Upper lobe of left lung (tissue), 6 donors: ENCODE measurements at places on chromosomes 12 and 14. TPM values are rescaled to one million over a fixed set of nuclear protein-coding genes. Genes with fewer than 3 reads are reported as not detected.

Gene CTSG
- total RNA-seq = 0.89 TPM

Gene ESPL1
- total RNA-seq = 1.5 TPM

Gene KRT3
- not detected for total RNA-seq

- no peak for DNase-seq
Observed at GRCh38 chr14:93113678-93114067, 2.1 kb downstream of the ITPK1 start.

DNA sequence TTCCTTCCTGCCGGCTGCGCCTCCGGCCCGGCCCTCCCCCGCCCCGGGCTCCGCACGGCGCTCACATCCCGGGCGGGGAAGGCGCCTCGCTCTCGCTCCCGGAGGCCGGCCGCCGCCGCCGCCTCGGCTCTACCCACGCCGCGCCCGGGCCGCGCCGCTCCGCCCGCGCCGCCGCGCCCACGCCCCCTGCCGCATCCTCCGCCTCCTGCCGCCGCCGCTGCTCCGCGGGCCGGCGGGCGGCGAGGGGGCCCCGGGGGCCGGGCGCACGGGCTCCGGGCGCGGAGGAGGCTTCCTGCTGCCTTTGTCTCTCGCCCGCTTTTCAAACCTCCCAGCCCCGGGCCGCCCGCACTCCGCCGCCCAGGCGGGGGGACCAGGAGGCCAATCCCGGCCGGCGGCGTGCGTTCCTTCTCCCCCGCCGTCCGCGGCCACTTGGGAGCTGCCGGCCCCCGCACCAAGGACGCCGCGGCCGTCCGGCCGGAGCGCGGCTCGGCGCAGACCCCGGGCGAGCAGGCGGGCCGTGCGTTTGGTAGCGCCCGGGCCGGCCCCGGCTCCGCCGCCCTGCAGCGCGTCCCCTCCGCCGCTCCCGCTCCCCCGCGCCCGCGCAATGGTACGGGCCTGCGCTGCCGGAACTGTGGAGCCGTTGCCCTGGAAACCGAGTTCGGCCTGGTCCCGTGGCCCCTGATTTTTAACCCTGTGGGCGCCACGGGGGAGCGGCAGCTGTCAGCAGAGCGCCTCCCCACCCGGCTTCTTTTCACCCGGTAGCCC lies at the start of gene FBXL14:
TSS of gene FBXL14 (minus strand) at position 321 of the 765 bp plus-strand sequence. CDS start 515 bp downstream, outside the sequence.
- DNase-seq = peak; percentile 92

DNA sequence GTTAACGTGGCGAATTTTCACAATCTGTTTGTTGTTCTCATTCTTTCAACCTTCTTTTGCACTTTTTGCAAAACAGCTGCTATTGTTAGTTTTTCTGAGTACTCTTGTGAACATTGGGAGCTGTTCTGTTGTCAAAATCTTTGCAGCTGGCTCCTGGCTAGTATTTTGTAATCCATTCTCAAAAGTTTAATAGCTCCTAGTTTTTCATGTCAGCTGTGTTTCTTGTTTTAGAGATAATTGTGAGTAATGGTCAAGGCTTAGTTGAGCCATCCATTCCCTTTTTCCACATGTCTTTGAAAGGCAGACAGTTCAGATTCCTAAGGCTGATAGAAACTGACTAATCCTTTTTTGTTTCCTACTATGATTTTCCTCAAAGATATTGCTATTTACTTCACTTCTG lies 39.1 kb upstream of the CRADD start:
- no peak for DNase-seq

DNA sequence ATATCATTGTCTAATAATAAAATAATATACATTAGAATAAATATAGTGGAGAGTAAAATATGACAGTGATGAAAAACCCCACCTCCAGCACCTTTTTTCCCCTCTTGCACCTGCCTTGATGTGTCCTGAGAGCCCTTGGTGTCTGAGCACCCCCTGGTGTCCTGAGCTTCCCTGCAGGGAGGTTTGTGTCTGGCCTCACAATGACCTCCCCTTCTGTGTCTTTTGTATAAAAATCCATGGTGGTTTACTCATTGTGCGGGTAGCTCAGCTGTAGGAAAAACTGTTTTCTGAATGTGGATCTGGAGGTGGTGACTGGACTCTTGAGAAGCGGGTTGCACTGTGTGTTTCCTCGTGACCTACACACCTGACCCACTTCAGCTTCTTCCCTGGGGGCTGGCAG lies 636.9 kb downstream of the TMEM121 start:
- no peak for DNase-seq

DNA sequence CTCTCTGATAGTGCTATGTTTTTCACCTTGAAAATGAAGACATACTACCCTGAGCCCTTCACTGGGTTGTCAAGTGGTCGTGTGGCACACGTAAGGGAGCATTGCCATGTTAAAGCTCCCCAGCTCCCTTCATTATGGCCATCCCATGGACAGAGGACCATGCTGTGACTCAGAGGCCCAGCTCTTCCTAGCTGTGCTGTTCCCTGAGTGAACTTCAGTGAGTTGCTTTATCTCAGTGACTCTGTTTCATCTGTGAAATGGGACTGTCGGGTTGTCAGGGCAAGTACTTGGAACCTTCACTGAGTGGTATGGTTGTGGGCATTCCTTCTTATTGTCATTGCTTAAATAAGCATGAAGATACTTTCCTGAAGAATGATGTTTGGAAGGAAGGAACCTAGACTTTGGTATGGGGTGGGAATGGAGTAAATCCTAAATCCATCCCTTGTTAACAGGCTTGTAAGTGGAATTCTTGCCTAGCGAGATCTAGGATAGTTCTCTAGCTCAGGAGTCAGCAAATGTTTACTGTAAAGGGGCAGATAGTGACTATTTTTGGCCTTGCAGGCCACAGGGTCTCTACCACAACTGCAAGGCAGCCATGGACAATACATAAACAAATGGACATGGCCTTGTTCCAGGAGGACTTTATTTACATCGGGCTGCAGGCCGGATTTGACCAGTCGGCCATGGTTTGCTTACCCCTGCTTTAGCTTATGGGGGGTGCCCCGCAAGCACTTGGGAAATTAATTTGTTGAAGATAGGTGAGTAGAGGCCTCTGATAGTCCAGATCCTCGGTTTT lies 283.5 kb downstream of the ZFP36L1 start:
- DNase-seq = no peak

- no peak for DNase-seq
Observed at GRCh38 chr14:66404051-66404545, 82.1 kb upstream of the CCDC196 start.

DNA sequence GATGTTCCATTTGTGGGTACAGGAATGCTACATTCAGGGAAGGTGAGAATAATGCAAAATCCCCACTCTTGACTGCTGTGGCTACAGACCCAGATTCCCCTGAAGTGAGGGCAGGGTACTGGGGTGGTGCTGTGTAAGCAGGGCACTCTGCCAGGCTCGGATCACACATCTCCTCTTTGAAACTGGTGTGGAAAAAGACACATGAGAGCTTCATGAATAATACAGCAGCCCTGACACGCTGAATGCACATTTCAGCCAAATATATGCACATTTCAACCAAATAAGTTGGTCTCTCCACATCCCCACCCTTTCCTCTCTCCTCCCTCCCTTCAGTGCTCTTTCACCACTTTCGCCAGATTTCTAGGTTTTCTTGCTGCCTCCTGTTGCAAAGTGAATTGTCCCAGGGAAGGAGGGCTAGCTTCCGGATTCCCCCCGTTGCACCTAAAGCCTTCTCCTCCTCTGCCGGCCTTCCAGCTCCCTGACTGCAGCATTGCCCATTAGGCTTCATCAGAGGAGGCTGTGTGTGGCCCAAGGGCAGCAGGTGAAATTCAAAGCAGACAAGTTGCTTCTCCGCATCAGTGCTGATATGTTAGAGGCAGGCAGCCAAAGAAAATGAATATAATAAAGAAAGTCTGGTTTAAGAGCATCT lies 118.2 kb upstream of the TMCC3 start:
- DNase-seq = no peak
